ENCODE measurements at places on chromosomes 7 and 10.
A peak's percentile ranks its signal among the peaks of the same experiment; 100 is the strongest.

DNA sequence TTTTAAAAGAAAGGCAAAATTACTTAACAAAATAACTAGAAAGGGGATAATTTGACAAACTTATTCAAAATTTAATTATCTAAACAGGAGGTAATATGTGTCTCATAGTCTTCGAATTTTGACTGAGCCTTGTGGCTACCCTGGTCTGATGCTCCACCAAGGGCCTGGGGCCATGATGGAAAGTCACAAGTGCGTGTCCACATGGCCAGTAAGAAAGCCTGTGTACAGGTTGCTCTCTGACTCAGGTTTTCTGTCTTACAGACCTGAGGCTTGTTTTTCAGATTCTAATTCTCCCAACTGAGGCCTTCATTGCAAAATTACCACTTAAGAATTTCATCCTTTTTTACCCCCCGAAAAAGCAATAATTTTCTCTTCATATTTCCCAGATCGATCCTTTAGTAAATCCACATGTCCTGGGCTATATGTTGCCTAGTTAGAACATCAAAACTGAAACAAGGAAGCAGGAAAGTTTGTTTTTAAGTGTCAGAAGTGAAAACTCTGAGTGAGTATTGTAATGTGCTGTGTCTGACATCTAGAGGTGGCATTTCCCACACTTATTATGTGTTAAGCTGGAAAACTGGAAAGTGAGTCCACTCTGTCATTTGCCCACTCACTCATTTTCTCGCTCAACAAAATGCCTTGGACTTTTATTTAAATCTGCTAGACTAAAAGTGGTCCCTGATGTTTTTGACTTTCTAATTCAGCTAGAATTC, 10.0 kb downstream of the CYP3A43 start:
- no peak for DNase-seq

DNA sequence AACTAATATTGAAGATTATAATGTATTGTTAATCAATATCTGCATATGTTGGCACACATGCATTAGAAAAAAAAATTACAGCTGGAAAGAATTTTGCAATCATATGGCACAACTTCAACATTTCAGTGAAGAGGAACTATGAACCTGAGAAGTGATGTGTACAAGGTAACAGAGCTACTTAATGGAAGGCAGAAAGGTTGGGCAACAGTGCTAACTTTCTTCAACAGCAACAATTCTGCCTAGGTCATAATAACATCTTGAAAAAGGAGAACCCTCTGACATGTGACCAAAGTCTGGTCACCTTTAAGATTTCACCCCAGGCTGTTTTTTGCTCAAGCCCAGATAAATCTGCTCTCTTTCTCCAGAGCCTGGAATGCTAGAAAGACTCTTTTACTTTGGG, 47.9 kb upstream of the SKAP2 start:
- no peak for DNase-seq

GRCh38 chr7:46681865-46682503, 760.9 kb upstream of the IGFBP3 start:
- DNase-seq: no peak

DNA sequence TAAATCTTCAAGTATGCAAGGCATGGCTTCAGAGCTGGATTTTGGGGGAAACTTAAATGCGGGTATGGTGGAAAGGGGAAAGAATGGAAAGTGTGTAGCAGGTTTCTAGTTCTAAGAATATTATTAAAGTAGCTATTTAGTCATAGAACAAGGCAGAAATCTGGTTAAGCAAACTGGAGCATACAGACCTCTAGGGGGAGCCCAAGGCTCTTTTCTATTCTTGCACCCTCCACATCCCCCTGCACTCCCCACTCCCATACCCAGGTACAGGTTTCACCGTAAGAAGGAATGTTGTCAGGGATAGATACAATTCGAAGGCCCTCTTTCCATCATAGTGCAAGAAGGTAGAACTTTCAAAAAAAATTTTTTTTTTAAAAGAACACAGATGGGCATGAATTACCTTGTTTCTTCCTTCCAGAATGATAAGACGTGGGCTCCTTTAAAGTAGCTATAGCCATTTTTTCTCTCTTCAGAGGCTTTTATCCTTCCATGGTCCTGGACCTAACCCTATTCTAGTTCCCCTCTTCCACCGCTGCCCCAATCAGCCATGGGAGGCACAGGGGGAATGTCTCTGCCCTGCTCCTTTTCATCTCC, 41.5 kb upstream of the SMIM30 start:
- peak; percentile 8 for DNase-seq

DNA sequence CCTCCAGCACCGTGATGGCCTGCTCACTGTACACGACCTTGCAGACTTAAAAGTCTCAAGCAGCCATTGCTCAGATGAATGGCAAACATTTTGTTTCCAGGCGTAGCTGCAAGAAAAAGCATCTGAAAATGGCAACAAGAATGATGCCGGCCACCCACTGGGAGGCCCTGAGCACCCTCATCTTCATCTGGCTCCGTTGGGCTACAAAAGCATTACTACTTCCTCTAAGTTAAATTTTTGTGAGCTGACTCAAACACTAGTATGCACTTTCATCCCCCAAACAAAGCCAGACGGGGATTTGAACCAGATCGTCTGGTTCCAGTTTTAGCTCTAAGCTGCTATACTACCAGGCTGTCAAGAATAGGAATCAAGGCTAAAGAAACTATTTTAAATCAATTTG, 116.6 kb upstream of the CDK1 start:
- DNase-seq: no peak

- DNase-seq: no peak
These were observed 129.5 kb downstream of the OAT start for GRCh38 chr10:124288928-124289850.

DNA sequence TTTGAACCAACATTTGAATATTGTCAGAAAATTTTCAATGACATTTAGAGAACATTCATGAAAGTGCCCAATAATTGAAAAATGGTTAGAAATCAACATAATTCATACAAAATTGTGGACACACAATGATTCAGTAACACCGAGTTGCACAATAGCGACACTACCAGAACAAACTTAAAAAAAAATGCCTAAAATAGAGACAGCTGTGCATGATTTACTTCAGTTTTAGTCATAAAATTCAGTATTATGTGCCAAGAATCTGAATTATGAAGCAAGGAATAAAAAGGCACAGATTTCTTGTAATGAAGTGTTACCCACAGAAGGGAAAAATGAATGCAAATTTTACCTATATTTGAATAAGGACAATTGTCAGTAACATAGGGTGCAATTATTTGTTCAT, 396.0 kb downstream of the SEMA3D start:
- DNase-seq: no peak

DNA sequence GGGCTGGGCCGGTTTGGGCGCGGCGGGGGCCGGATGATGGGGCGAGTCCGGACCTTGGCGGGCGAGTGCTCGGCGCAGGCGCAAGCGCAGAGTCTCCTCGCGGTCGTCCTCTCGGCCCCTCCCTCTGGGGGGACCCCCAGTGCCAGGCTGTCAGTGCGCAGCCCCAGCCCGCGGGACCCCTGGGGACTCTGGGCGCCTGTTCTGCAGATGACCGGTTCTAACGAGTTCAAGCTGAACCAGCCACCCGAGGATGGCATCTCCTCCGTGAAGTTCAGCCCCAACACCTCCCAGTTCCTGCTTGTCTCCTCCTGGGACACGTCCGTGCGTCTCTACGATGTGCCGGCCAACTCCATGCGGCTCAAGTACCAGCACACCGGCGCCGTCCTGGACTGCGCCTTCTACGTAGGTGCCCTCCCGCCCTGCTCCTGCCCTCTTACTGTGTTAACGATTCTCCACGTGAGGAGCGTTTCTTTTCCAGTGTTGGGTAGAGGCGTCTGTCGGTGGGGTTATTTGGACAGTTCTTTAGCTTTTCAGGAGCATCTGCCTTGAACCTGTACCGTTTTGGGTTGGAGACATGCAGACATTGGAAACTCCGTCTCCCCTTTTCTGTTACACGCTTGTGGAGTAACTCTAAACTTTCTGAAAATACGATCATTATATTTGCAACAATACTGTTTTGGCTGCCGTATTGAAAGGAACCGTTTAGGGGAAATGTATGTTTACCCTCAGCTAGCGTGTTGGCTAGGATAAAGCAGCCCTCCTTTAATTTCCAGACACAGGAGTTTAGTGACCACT, 706 bp downstream of the BUB3 start:
- DNase-seq: no peak

DNA sequence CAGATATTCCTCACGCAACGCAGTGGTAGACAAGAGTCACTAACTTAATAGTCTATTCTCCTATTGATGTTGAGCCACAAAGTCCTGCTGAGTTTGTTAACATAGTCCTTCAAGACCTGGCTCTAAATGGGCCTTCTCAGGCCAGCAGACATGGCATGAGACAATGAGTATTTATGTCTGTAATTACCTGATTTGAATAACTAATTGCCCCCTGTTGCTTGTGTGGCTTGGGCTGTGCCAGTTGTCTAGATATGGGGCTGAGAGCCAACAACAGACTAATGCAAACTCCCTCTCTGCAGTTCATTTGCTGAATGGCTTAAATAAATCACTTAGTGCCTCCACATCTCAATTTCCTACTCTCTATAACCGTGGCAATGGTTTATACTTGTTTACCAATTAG, 65.5 kb upstream of the VWC2 start:
- DNase-seq: no peak

- DNase-seq: no peak
These were observed 16.4 kb downstream of the FAM20C start for GRCh38 chr7:208816-209215.

DNA sequence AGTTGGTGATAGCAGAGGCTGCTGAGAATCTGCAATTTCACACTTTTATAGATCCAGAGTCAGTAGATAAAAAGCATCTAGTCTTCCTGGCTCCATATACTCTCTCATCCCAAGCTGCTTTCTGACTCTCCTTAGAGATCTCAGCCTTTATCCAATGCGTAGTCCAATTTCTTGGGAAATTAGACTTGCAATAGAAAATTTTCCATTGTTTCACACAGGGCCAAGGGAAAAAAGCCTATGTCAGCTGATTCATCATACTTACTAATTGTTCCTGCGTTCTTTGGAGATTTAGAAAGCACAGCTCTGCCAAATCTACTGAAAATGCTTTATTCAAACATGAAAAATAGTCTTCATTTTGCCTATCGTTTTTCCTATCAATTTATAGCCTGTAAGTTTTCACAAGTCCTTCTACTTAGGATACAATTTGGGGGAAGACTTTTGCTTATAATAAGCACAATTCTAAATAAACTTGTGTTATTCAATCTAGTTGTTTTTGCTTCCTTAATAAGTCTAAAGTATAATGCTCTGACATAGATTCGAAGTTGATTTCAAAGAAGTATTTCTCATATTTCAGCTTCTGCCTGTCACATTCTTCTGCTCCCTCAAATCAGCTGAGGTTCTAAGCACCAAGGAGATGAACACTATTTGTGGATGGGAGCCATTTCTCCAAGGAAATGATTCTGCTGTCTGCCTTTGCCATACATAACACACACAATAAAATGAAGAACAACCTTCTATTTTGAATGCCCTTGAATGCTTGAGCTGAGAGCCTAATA, 165.4 kb downstream of the ADAM12 start:
- no peak for DNase-seq

DNA sequence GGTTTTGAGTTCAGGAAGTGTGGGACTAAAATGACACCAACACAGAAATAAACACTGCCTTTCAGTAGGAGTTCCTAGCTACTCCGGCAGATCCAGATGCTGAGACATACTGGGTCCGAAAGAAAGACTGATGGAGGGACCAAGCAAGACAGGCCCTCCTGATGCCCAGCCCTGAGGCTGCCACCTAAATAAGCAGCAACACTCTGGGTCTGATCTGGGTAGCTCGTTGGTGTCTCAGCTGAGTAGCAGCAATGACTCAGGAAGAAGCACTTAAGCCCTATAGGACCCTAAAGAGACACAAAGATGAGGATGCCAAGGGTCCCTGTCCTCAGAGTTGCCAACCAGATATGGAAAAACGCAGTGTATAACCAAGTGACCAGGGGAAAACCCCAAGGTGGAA, 190.7 kb downstream of the FAM107B start:
- no peak for DNase-seq

DNA sequence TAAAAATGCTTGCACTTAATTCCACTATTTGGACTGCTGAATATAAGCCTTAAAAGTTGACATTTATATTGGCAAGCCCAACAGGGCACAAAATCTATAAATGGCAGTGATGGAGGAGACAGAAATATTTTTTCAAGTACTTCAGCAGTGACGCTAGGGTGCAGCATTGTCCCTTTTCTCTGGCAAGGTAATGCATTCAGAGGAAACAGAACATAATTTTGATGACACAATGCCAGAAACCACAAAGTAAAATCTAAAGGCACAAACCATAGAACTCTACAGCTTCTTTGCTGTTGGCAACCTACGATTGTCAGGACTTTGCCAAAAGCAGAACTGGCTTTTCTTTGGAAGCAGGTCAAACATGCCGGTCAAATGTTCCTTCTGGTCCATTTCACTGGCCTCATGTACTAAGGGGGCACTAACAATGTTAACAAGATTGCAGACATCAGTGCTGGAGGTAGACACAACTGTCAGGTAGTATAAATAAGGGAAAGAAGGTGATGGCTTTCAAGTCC, 30.9 kb upstream of the FAM133B start:
- peak; percentile 62 for DNase-seq

- no peak for DNase-seq
These were observed 2.0 kb downstream of the DEPP1 start for GRCh38 chr10:44976352-44977198.

GRCh38 chr10:78913219-78914059, 155.3 kb upstream of the ZMIZ1 start:
- DNase-seq: no peak

DNA sequence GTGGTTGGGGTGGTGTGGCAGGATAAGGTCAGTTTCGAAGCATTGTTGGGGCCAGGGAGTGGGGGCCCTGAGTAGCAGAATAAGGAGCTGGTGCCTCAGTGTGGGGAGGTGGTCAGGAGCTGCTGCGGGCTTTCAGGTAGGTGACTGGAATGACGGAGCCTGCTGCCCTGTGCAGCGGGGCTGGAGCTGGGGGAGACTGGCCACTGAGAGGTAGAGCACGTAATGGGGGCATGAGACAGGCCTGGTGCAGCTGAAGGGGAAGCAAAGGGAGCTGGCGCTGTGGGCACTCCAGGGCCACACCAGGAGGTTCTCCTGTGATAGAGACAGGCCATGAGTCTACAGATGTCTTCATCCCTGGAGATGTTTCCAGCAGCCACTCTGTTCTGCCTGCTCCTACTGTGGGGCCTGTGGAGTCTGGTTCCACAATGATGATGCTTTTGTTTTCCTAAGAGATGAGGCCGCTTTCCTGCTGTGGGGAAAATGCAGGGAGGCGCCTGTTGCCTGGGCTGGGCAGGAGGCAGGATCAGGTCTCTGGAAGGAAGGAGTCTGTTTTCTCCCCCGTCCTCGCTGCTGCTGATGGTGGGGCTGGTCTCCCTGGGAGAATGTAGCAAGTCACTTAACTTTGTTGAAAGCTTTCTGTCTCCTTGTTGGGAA, 31.1 kb downstream of the NUB1 start:
- no peak for DNase-seq

DNA sequence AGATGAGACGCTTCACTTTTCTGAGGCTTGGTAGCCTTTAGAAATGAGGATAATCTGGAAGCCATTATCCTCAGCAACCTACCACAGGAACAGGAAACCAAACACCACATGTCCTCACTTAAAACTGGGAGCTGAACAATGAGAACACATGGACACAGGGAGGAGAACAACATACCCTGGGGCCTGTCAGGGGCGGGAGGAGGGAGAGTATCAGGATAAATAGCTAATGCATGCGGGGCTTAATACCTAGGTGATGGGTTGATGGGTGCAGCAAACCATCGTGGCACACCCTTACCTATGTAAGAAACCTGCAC, 48.9 kb downstream of the LRGUK start:
- no peak for DNase-seq

- DNase-seq: no peak
These were observed 83.7 kb downstream of the SLC16A9 start for GRCh38 chr10:59625721-59626522.

- DNase-seq: no peak
These were observed 49.0 kb upstream of the PODXL start for GRCh38 chr7:131605280-131605878.

All from T-helper 2 cell (primary cell).